Endothelial cell of coronary artery (primary cell): ENCODE measurements at places on chromosomes 2 and 18. TPM values are rescaled to one million over a fixed set of nuclear protein-coding genes. Genes with fewer than 3 reads are reported as not detected.

ALKAL2 gene
- total RNA-seq, result not detected in 2 replicates

CCDC178 gene
- total RNA-seq, result 0.63 TPM in 1 of 2 replicates, not detected in the other

MTCL1 gene
- 20.5 and 43.0 TPM in 2 replicates for total RNA-seq

PLCL1 gene
- total RNA-seq, result 3.8 and 13.3 TPM in 2 replicates

GPR39 gene
- 0.27 and 0.38 TPM in 2 replicates for total RNA-seq

LMAN2L gene
- 22.7 and 25.9 TPM in 2 replicates for total RNA-seq

EMX1 gene
- not detected in 2 replicates for total RNA-seq

GLI2 gene
- total RNA-seq, result under 0.01 and 0.38 TPM in 2 replicates

RNPEPL1 gene
- total RNA-seq, result 12.1 and 25.3 TPM in 2 replicates

TRIM54 gene
- not detected in 2 replicates for total RNA-seq

MROH2A gene
- total RNA-seq, result not detected in 2 replicates

UGT1A10 gene
- total RNA-seq, result not detected in 2 replicates

CNDP1 gene
- not detected in 2 replicates for total RNA-seq

FSHR gene
- total RNA-seq, result not detected in 2 replicates

ZNF385B gene
- not detected in 2 replicates for total RNA-seq

TEKT4 gene
- total RNA-seq, result not detected in 2 replicates

CD8B gene
- total RNA-seq, result not detected in 2 replicates

NAT8 gene
- total RNA-seq, result not detected in 2 replicates

CABYR gene
- total RNA-seq, result 1.5 and 1.6 TPM in 2 replicates

RUFY4 gene
- not detected in 2 replicates for total RNA-seq

PIEZO2 gene
- total RNA-seq, result 9.4 and 56.4 TPM in 2 replicates

CERS6 gene
- total RNA-seq, result 7.7 and 9.9 TPM in 2 replicates

NT5C1B gene
- not detected in 2 replicates for total RNA-seq

GPR45 gene
- total RNA-seq, result not detected in 2 replicates

UGT1A5 gene
- not detected in 2 replicates for total RNA-seq

INSIG2 gene
- total RNA-seq, result 11.5 and 15.9 TPM in 2 replicates

DNAJC5G gene
- total RNA-seq, result not detected in 2 replicates

OTOF gene
- 0.09 TPM in 2 replicates for total RNA-seq

LDLRAD4 gene
- 0.99 and 2.0 TPM in 2 replicates for total RNA-seq

NGEF gene
- total RNA-seq, result 0.09 and 1.5 TPM in 2 replicates

CNRIP1 gene
- total RNA-seq, result 29.9 and 43.5 TPM in 2 replicates

LIMS4 gene
- total RNA-seq, result 19.5 and 20.7 TPM in 2 replicates

PPP4R3B gene
- 43.8 and 48.4 TPM in 2 replicates for total RNA-seq

FAP gene
- 1.5 and 7.9 TPM in 2 replicates for total RNA-seq

CLEC4F gene
- under 0.01 TPM in 1 of 2 replicates, not detected in the other for total RNA-seq

ATP6V1B1 gene
- 0.28 TPM in 1 of 2 replicates, not detected in the other for total RNA-seq

RTP5 gene
- total RNA-seq, result not detected in 2 replicates

CLIP4 gene
- total RNA-seq, result 22.4 and 39.9 TPM in 2 replicates
